ENCODE measurements at places on chromosomes 5 and 9. TPM values are rescaled to one million over a fixed set of nuclear protein-coding genes. Genes with fewer than 3 reads are reported as not detected.
A peak's percentile ranks its signal among the peaks of the same experiment; 100 is the strongest.

DNA sequence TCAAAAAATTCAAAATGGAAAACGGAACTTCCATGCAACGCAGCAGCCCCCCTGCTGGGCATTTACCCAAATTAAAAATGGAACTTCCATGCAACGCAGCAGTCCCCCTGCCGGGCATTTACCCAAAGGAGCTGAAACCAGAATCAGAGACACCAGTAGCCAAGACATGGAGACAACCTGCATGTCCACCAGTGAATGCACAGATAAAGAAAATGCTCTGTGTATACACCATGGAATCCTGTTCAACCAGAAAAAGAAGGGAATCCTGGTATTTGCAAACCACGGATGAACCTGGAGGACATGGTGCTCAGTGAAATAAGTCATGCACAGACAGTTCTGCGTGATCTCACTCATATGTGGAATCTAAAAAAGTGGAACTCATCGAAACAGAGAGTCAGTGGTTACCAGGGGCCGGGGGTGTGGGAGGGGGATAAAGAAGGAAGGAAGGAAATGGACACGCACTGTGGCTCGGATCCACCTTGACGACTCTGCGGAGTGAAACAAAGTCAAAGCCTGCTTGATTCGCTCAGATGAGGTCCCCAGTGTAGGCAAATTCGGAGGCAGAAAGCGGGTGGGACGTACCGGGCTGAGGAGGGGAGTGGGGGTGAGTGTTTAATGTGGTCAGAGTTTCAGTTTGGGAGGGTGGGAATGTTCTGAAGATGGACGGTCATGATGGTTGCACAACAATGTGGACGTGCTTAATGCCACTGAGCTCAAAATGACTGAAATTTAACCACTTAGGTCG is 40.2 kb upstream of the EXOC3 start:
- peaks cover 9% of the 10 kb centered on the region for H3K36me3 ChIP-seq
- peaks cover 24% of the 10 kb centered on the region for H3K27me3 ChIP-seq
- H3K27ac ChIP-seq: no peak overlapping the region

DNA sequence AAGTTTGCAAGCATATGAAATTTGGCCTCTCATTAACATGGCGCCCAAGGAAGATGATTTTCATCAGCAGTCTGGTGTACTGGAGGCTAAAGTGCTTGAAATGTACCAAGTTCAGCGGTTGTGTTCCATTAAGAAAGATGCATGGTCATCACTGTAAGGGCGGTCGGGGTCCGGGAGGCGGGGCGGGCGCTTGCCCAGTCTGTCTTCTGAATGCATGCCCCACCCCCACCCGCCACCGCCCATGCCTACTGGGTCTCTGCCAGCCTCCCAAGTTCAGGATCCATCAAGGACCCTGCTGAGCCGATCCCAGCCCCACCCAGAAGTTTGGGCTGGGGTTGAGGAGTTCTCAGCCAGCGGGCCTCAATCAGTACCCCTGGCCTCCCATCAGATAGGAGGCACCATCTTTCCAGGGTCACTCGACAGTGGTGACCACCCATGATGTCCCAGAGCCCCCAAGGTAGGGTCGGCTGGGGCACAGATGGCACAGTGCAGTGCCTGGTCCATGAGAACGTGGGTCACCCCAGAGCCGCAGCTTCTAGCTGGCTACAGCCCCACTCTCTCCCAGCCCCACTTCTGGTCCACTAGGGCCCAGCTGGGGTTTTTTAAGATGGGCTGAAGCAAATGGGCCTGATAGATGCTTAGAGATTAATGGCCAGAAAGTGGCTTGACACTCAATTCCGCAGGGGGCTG is 24.4 kb upstream of the PRDM12 start:
- H3K27me3 ChIP-seq: no peaks in the 10 kb centered on the region
- no peak for DNase-seq
- H3K36me3 ChIP-seq: no peaks in the 10 kb centered on the region
- no peaks in the 10 kb centered on the region for H3K4me1 ChIP-seq
- no peak overlapping the region for H3K4me3 ChIP-seq
- H3K27ac ChIP-seq: no peak overlapping the region

The PAPPA gene
- total RNA-seq: not detected

- H3K4me3 ChIP-seq: no peak overlapping the region
- no peak for DNase-seq
- peaks cover 22% of the 10 kb centered on the region for H3K27me3 ChIP-seq
- no peaks in the 10 kb centered on the region for H3K4me1 ChIP-seq
Measured at GRCh38 chr5:95184924-95185323, 100.0 kb downstream of the MCTP1 start.

The EDIL3 gene
- total RNA-seq: not detected

The OBP2A gene
- total RNA-seq: not detected

DNA sequence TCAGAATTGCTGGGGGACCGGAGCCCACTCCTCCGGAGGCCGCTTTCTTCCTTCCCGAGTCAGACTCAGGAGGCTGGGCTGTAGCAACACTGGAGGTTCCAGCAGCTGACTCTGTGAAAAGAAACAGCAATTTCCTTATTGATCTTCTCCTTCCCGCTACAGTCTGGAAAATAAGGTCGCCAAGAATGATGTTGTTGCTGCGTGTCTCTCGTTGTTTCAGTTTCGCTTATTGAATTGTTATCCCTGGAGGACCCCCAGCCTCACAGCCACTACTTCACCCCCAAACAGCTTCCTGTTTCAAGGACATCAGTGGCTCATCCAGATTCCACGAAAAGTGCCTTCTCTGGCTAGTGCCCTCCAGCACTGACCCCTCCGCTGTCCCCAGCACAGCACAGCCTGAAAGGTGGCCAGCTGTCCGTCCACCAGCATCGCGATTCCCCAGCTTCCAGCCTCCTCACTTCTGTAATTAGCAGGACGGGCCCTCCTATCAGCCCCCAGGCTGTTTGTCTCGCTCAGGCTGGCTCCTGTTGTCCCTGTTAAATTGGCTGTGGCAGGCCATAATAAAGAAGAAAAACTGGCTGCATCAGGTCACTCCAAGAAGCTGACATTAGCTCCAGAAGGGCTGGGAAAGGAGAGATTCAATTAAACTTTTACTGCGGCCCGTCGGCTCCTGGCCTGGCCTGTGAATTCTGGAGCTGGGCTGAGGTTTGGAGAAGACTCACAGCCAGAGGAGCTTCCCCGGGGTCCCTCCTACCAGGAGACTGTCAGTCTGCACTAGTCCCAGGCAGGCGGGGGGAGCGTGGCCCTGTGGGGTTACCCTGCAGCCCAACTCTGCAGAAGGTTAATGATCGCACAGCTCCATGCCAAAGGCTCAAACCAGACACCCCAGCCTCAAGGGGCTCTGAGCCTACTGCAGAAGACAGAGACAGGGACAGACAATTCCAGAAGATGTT is 40.5 kb downstream of the OLFM1 start:
- no peaks in the 10 kb centered on the region for H3K36me3 ChIP-seq
- peaks cover 6% of the 10 kb centered on the region for H3K27me3 ChIP-seq
- no peak overlapping the region for H3K27ac ChIP-seq
- DNase-seq: no peak
- H3K4me1 ChIP-seq: peaks cover 12% of the 10 kb centered on the region

The SLC25A2 gene
- total RNA-seq: 0.46 TPM

The CD180 gene
- total RNA-seq: 0.14 TPM

GRCh38 chr5:141623186-141623585 is 4.4 kb upstream of the DIAPH1 start:
- peak; percentile 36 for DNase-seq
- peak overlapping the region; percentile 87 for H3K27ac ChIP-seq
- peaks cover 28% of the 10 kb centered on the region for H3K36me3 ChIP-seq
- peak overlapping the region; percentile 55 for H3K4me3 ChIP-seq
- no peaks in the 10 kb centered on the region for H3K27me3 ChIP-seq

DNA sequence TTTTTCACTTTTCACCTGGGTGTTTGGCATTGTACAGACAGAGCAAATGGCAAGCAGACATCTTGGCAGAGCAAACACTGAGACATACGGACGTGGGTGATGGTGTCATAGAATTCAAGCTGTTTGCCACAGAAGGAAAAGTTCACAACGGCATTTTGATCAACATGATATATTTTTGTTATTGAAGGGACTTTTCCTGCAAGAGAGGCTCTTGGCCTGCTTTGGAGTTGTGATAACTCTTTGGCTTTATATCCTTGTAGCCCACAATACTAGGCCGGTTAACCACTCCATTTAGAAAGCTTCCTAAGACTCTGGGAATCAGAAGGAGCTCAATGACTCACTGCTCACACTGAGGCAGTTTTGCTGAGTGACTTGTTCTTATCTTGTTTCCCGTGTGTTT is 1038.3 kb downstream of the TLE1 start:
- no peaks in the 10 kb centered on the region for H3K27me3 ChIP-seq
- no peaks in the 10 kb centered on the region for H3K4me1 ChIP-seq
- H3K36me3 ChIP-seq: no peaks in the 10 kb centered on the region
- H3K4me3 ChIP-seq: no peak overlapping the region

DNA sequence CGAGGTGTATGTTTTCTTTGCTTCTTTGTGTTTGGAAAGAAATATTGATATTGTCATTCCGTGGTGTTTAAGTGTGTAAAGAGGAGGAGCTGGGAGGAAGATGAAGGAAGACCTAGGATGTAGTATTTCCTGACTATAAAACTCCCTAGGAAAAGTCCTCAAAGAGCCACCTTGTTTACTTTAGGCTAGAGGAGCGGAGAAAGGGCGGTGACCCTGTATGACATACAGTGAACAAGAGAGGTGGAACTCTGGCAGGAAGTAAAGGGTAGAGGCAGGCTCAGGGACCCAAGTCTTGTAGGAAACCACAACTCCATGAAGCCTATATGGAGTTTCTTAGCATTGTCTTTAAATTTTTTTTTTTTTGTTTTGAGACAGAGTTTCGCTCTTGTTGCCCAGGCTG is 303.9 kb downstream of the DOCK8 start:
- H3K27ac ChIP-seq: peak overlapping the region; percentile 97
- H3K4me3 ChIP-seq: peak overlapping the region; percentile 78
- DNase-seq: no peak
- no peaks in the 10 kb centered on the region for H3K27me3 ChIP-seq
- H3K4me1 ChIP-seq: peaks cover 62% of the 10 kb centered on the region

DNA sequence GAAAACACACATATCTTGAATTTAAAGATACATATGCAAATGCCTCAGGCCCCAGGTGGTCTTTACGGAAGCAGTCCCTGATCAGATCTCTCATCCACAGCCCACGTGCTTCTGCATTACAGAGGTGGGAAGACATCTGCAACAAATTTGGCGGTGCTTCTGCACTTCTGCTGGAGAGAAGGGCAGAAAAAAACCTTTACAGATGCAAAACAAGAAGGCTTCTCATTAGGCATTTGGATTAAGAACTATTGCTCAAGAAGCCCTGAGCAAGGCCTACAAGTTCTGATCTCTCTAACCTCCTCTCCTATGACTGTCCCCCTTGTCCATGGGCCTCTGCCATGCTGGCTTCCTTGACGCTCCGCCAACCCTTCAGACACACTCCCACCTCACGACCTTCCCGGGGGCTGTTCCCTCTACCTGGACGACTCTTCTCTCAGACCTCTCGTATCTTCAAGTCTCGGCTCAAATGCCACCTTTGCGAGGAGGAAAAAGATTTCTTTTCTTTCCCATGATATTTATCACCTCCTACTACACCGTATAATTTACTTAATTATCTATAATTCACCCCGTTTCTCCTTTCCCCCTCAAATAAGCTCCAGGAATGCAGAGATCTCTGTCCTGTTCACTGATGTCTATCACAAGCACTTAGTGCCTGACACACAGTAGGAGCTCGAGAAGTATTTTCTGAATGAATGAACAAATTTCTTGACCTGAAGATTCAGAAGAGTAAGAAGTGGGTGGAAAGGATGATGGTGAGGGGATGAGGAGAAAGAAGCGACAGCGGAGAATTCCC is 1.1 kb downstream of the MTMR12 start:
- no peak for DNase-seq
- H3K4me1 ChIP-seq: peaks cover 42% of the 10 kb centered on the region
- peak overlapping the region; percentile 86 for H3K4me3 ChIP-seq
- H3K27ac ChIP-seq: peak overlapping the region; percentile 84
- no peaks in the 10 kb centered on the region for H3K36me3 ChIP-seq

- no peaks in the 10 kb centered on the region for H3K27me3 ChIP-seq
- H3K27ac ChIP-seq: no peak overlapping the region
- no peak for DNase-seq
- peaks cover 5% of the 10 kb centered on the region for H3K4me1 ChIP-seq
- no peak overlapping the region for H3K4me3 ChIP-seq
Measured at GRCh38 chr9:99666571-99666970, 155.1 kb upstream of the NR4A3 start.

DNA sequence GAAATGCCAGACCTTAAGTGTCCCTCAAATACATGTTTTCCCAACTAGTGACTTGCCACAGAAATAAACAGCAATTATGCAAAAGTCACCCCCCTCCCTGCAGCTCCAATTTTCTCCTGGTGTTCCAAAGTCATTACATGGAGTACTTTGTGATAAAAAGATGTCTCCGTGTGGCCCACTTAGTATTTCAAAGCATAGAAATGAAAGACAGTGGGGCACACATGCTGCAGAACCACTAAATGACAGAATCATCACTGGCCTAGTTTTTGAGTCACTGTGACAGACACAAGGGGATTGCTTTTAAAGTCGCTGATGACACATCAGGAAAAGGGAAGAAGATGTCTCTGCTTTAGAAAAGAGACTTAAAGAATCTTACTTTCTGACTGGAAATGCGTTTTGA is 323.4 kb downstream of the PSAT1 start:
- H3K27ac ChIP-seq: no peak overlapping the region
- H3K4me3 ChIP-seq: no peak overlapping the region
- H3K36me3 ChIP-seq: no peaks in the 10 kb centered on the region
- no peak for DNase-seq
- H3K27me3 ChIP-seq: no peaks in the 10 kb centered on the region

The PROB1 gene
- 4.6 TPM for total RNA-seq

The NUTM2F gene
- not detected for total RNA-seq

- no peak for DNase-seq
- no peaks in the 10 kb centered on the region for H3K36me3 ChIP-seq
Measured at GRCh38 chr5:7837403-7837802, 13.5 kb downstream of the CFAP90 start.

DNA sequence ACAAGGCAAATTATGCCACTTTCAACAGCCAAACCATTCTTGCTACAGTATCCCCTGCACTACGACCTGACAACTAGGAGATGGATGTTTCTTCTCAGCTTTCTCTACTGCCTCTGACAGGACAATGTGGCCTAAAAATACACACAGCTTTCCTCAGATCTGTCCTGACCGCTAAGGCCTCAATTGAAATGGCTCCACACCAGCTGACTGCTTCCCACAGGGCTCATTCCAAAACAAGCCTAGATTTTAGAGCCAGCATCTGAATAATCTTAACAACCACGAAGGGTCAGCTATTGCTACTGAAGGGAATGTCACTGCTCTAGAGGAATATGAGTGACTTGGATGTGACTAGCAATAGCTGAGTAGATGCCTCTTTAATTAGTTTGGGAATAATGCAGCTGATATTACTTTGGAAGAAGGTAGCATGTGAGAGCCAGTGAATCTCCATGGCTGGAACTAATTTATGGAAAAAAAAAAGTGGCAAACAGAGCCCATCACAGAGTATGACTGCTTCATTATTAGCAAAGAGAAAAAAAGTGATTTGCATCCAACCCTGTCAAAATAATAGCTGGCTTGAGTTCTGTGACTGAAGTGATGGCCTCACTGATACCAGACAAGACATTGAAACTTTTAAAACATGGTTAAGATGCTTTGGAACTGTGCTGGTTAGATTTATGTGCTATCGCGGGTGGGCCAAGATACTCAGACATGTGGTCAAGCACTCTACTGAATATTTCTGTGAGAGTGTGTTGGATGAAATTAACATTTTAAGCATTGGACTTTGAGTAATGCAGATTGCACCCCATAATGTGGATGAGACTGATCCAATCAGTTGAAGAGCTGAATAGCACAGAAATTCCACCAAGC is 450.2 kb downstream of the NR2F1-AS1 start:
- no peak for DNase-seq
- H3K27ac ChIP-seq: no peak overlapping the region
- H3K27me3 ChIP-seq: no peaks in the 10 kb centered on the region
- H3K36me3 ChIP-seq: no peaks in the 10 kb centered on the region
- H3K4me1 ChIP-seq: no peaks in the 10 kb centered on the region

The PTGR1 gene
- 1.3 TPM for total RNA-seq

The LHX3 gene
- total RNA-seq: not detected

- peak; percentile 68 for DNase-seq
- peak overlapping the region; percentile 64 for H3K4me3 ChIP-seq
Measured at GRCh38 chr9:113620377-113621161, 157.0 kb downstream of the RGS3 start.

The SLC23A1 gene
- total RNA-seq: 1.9 TPM

Data from activated T-cell treated with anti-CD3 and anti-CD28 coated beads, Interleukin-2, amount 50 U/mL, for 72 hours (primary cell).